ENCODE measurements at places on chromosomes 2 and 18.

GRCh38 chr2:221836095-221836494, 264.0 kb upstream of the EPHA4 start:
- DNase-seq: no peak

- no peak for DNase-seq
Observed at GRCh38 chr2:118249531-118249930, 161.3 kb downstream of the INSIG2 start.

- DNase-seq: no peak
Observed at GRCh38 chr2:239949075-239949474, 76.1 kb downstream of the NDUFA10 start.

- peak; percentile 0 for DNase-seq
Observed at GRCh38 chr2:147297820-147298219, 547.0 kb upstream of the ACVR2A start.

DNA sequence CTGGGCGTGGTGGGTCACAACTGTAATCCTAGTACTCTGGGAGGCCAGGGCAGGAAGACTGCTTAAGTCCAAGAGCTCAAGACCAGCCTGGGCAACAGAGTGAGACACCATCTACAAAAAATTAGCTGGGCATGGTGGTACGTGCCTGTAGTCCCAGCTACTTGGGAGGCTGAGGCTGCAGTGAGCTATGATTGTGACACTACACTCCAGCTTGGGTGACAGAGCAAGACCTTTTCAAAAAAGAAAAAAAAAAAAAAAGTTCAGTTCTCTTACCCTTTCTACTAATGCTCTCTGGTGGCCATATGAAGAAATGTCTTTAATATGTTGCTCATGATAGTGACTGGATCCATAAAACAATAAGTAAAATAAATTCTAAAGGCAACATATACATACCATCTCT, 14.9 kb downstream of the TYW5 start:
- DNase-seq: no peak

GRCh38 chr2:137976274-137976673, 12.0 kb downstream of the HNMT start:
- DNase-seq: no peak

DNA sequence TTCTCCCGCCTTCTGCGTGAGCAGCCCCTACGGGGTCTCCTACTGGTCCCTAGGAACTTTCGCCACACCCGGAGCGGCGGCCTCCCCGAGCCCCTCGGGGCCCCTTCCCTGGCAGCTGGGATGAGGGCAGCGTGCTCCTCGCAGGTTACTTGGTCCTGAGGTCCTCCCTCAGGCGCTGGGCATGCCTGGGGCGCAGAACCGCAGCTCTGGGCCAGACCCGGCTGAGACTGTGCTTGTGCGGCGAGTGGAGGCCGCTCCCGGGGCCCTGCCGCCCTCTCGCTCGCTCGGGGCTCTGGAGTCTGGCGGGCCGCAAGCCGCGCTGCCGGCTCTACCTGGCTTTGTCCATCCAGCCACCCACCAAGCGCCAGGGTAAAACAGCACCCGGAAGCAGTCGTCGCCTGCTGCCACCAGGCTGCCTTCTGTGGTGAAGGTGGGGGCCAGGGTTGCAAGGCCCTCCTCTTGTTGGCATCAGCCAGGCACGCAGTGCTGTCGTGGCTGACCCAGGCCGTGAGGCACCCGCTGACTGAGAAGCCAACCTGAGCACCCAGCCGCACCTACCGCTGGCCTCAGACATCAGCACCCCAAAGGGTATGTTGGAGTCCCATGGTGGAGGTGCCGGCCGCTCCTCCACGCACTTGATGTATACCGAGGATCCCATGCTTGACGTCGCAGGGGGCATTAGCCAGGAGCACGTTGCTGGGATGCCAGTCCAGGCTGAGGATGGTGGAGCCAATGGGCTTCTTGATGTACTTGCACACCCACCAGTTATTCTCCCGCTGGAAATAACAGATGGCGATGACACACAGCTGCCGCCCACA, 46.1 kb upstream of the PTH2R start:
- no peak for DNase-seq
